ENCODE measurements at places on chromosomes 1 and 21. TPM values are rescaled to one million over a fixed set of nuclear protein-coding genes. Genes with fewer than 3 reads are reported as not detected.
A peak's percentile ranks its signal among the peaks of the same experiment; 100 is the strongest.

DNA sequence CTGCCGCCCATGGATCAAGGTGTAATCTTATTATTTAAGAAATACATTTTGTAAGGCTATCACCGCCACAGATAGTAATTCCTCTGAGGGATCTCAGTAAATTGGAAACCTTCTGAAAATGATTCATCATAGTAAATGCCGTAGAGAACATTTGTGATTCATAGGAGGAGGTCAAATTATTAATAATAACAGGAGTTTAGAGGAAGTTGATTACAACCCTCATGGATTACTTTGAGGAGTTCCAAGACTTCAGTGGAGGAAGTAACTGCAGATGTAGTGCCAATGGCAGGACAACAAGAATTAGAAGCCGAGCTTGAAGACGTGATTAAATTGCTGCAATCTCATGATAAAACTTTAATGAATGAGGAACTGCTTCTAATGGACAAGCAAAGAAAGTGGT, 280.1 kb downstream of the PTPRC start:
- H3K36me3 ChIP-seq, result peaks cover 6% of the 10 kb centered on the region
- H3K4me3 ChIP-seq, result peak overlapping the region; percentile 68
- peaks cover 68% of the 10 kb centered on the region for H3K4me1 ChIP-seq
- H3K27me3 ChIP-seq, result no peaks in the 10 kb centered on the region
- no peak for DNase-seq

ID3 gene
- 32.3 TPM for total RNA-seq

- DNase-seq, result no peak
- no peak overlapping the region for H3K4me3 ChIP-seq
- H3K4me1 ChIP-seq, result peaks cover 5% of the 10 kb centered on the region
- H3K36me3 ChIP-seq, result no peaks in the 10 kb centered on the region
- H3K27ac ChIP-seq, result no peak overlapping the region
Observed at GRCh38 chr1:11598461-11598860, 55.8 kb downstream of the FBXO2 start.

DNA sequence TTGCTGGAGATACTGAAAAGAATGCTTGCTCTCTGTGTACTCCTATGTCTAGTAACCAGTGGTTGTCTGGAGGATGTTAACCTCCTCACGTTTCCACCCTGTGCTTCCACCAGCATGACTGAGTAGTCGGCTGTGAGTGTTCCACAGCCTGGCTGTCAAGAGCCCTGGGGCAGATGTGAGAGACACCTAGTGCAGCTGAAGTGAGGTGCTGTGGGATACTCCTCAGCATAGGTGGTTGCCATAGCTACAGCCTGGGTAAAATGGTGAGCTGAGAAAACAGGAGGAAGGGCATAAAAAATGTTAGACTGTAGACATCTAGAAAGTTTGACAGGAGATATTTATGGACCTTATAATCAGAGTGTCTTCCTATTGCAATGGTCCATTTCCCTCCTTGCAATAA, 15.8 kb downstream of the IVL start:
- no peak overlapping the region for H3K4me3 ChIP-seq
- H3K36me3 ChIP-seq, result no peaks in the 10 kb centered on the region
- H3K27me3 ChIP-seq, result peaks cover 7% of the 10 kb centered on the region
- no peak overlapping the region for H3K27ac ChIP-seq
- no peaks in the 10 kb centered on the region for H3K4me1 ChIP-seq

All from activated T-cell treated with anti-CD3 and anti-CD28 coated beads, Interleukin-2, amount 50 U/mL, for 72 hours (primary cell).